ENCODE measurements at places on chromosomes 1 and 21.

DNA sequence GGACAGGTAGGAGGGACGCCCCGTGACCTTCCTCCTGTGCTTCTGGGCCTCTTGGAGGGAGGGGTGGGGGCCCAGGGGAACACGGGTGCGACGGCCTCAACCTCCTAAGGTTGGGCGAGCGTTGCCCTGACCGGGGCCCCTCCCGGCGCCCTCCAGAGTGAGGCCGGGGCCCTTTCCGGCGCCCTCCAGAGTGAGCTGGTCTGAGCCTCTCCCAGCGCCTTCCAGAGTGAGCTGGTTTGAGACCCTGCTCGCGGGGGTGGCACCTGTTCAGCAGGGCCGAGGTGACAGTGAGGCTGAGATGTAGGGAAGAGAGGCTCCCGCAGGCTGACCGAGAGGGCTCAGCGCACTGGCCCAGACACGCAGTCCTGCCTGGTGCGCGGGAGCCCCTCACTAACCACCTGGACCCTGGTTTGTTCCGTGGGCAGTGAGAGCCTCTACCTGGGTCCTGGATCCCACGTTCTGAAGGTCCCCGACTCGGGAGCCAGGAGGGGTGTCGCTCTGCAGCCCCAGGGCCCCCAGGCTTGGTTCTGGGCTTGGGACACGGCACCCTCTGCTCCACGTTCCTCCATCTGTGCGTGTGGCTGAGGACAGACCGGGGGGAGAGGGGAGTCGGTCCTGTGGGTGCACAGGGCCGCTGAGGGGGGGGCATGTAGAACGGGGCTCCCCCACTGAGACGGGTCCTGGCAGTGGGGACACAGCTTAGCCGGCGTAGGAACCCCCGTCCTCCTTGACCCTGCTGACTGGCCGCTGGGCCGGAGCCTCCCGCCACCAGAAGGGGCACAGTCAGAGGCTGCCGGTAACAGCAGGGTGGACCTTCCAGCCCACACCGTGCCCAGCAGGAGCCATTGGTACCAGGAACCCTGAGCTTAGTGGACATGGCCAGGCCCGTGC, 1.4 kb downstream of the COL6A1 start:
- DNase-seq = no peak

GRCh38 chr1:203570805-203571204, 55.8 kb upstream of the ATP2B4 start:
- no peak for DNase-seq

DNA sequence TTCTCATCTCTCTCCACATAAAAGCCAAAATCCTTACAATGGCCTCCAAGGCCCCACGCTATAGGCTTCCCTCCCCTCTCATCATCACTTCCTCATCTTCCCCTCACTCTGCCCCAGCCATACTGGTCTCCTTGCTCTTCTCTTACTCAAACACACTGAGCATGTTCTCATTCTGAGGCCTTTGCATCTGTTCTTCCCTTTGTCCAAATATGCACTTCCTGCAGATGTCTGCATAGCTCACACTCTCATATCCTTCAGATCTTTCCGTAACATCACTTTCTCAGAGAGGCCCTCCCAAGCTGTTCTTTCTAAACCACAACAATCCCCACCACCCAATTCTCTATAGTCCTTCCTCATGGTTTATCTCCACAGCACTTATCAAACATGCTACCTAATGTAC, 284.1 kb downstream of the HHIPL2 start:
- DNase-seq = no peak

GRCh38 chr1:228440761-228441500, 24.3 kb upstream of the TRIM17 start:
- no peak for DNase-seq

GRCh38 chr1:230250666-230251065, 175.5 kb downstream of the PGBD5 start:
- DNase-seq = no peak

DNA sequence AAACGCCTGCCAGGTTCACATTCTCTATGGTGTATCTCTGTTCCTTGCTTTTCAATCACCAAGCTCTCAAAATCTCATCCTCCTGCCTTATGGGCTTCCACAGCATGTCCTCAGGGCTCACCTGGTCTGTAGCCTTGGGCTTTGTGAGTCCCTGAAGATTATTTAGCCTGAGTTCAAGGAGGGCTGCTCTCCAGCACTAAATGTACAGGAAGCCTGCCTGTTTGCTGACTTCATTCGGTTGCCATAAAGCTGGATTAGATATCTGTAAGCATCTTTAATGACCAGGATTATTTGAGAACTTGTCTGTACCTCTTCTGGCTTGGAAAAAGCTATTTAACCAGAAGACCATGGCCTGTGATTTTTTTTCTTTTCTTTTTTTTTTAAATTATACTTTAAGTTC, 6.9 kb upstream of the REG4 start:
- no peak for DNase-seq

DNA sequence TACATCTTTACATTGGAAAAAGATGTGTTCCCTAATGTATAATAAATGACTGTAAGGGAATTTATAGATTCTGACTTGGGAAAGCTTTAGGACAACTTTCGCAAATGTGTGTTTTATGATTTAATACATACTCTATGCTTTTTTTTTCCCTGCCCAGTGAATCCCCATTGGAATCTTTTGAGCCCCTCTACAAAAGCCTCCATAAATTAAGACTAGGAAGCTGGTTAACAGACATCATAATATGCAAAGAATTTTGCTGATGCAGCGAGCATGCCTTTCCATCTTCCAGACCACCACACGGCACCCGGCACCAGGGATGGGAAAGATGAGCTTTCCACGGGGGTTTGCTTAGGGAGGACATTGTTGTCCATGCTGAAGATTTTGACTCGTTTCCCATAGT, 156.1 kb upstream of the IVNS1ABP start:
- DNase-seq = no peak

DNA sequence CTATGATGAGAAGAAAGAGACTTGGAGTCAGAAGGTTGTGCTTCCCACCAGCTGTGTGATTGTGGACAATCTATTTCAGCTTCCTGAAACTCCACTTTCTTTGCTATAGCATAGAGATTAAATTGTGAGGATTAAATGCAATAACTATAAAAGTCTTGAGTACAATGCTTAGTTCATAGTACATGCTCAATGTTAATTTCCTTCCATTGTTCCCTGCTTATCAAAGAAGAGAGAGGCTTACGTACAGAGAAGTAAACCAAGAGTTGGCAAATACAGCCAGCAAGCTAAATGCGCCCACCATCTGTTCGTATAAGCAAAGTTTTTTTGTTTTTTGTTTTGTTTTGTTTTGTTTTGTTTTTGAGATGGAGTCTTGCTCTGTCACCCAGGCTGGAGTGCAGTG, 317.9 kb upstream of the NFIA start:
- no peak for DNase-seq

DNA sequence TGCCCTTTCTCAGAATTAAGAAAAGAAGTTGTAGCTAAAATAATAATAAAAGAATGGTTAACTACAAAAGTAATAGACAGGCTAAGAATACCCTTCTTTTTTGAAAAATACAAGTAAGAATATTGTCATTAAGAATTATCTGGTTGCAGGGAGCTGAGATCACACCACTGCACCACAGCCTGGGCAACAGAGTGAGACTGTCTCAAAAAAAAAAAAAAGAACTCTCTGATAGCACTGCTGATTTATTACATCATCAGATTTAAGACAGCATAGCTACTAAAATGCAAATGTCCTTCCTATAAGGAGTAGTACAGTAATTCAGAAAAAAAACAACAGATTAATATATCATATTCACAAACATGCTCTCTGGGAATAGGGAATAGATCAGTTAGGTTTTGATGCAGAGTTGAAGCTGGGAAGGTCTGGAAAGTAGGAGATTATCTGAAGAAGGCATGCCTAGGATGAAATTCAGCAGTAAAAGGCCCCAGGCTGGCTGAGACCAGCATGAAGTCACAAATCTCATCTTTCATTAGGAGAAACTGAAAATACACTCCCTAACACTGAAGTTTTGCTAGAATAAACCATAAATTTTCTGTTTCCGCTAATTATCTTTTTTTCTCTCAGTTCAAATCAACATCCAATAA, 30.7 kb upstream of the ANGPTL1 start:
- DNase-seq = no peak

- DNase-seq = no peak
These were observed 12.3 kb upstream of the CTRC start for GRCh38 chr1:15425958-15426357.

DNA sequence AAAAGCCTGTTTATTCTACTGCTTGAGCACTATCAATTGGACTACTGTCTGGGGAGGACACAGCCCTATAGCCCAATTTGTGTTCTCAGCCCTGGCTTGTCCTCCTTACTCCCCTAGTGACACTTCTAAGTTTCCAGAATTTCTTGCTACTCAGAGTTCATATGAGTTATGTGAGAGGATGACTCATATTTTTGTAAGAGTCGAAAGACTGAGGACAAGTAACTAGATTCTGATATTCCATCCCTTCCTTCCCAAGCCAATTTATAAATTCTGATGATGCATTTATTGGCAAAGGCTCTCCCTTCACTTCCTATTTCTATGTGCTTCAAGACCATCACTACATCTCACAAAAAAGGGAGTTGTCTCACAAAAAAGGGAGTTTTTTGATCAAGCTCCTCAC, 422.2 kb upstream of the DEPDC1 start:
- DNase-seq = no peak

GRCh38 chr1:200771625-200772555, 33.2 kb downstream of the CAMSAP2 start:
- no peak for DNase-seq

GRCh38 chr21:45412491-45412890, 7.5 kb downstream of the COL18A1 start:
- DNase-seq = no peak
